CD4-positive, alpha-beta T cell treated with Interleukin-12 subunit alpha and Interleukin-12 subunit beta, for 1 hour (primary cell): ENCODE measurements at places on chromosomes 5 and 9.
A peak's percentile ranks its signal among the peaks of the same experiment; 100 is the strongest.

DNA sequence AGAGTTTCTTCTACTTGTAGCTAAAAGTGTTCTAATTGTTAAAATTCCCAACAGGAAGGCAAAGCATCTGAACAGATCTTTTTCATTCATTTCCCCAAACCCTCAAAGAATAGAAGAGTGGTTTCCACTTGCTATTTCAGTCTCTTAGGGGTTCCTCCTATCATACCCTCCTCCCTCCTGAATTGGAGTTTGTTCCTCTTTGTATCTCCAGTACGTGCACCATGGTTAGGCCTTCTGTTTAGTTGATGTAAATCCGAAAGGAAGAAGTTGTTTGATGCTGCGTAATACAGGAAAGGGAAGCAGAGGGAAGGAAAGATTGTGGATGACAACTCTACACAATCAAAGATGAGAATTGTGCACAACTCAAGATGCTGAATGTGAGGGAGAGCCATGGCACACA lies 303.6 kb downstream of the PIK3R1 start:
- no peak for DNase-seq

DNA sequence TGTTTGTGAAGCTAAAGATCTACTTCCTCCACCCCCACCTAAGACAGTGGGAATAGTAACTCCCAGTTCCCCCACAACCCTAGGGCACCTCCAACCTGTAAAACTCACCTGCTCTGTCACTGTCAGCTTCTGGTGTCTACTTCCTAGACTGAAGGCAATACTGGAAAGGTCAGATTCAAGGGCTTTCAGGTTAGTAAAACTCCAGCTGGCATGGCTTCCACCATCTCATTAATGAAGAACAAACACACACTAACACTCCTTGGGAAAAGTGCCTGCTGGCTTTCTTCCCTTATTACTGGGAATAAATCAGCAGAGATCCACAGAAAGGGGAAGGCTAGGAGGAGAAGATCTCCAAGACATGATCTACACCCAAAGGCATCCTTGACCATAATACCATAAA lies 109.9 kb downstream of the TMEM174 start:
- DNase-seq, result no peak

DNA sequence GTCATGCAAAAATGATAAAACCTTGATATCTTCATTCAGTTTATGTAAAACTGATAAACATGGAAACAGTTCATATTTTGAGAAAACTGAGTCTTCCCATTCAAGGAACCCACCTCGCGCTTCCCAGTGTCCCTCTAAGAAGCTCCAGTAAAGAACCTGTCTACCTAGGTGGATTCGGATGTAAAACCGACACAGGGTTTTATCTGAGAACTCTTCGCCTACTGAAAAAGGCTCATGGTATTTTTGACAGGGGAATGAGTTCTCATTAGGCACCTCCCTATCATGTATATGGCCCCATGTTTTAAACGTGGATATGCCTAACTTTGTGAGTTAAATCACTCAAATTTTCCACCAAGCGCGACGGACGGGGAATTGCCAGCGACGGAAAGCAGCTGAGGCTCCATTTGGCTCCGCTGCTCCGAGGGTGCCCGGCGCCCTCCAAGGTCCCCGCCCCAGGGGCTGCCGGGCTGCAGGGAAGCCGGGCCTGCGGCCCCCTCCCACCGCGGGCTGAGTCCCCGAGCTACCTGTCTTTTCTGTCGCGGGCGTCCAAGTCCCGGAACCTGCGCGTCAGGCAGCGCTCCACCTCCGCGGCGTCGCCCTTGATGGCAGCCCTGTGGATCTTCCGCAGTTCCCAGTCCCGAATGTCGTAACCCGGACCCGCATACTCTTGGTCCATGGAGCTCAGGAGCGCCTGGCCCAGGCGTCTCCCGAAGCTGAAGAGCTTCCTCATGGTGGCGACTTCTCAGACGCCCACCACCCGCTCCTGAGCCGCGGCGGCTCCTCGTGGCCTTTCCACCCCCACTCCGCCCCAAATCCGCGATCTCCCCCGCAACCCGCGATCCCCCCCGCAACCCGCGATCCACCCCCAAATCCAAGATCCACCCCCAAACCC lies 594 bp downstream of the ANKRD18A start:
- DNase-seq, result peak; percentile 15

DNA sequence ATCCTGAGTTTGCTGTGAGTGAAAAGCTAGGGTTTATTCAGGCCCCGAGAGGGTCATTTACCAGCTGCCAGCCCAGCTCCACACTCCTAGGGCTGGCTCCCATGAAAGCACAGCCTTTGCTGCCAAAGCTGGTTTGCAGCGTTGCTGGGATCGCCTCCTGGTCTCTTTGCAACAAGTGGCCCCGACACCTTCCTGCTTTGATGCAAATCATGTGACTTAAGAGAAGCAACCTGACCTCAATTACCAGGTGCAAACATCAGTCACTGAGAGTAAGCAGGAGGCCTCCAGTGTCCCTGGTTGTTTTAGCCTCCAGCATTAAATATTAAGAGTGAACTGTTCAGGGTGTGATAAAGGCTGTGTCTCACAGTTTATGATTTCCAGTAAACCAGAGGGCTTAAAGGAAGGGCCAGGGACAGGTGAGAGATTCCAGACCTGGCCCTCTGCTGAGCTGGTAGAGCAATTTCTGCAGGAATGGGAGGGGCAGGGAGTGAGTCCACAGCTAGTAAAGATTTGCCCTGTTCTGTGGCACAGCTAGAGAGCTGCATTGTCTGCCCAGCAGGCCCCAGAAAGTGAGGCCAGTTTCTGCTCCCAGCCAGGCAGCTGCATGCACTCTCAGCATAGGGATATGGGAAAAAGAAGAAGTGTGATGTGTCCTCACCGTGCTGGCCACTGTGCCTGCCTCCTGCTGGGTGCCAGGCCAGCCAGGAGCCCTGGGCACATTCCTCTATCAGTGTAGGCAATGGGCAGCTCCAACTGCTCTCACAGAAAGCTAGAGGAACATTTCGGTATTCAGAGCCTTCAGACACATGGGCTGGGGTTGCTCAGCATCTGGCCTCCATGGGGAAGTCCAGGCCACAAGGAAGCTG lies 58.0 kb downstream of the SLC22A5 start:
- DNase-seq, result peak; percentile 74
